ENCODE measurements at places on chromosomes 12 and 14.

- DNase-seq, result no peak
These were observed 132.7 kb downstream of the PAPOLA start for GRCh38 chr14:96634896-96635295.

- no peak for DNase-seq
These were observed 199.8 kb upstream of the RBM19 start for GRCh38 chr12:114165921-114166320.

DNA sequence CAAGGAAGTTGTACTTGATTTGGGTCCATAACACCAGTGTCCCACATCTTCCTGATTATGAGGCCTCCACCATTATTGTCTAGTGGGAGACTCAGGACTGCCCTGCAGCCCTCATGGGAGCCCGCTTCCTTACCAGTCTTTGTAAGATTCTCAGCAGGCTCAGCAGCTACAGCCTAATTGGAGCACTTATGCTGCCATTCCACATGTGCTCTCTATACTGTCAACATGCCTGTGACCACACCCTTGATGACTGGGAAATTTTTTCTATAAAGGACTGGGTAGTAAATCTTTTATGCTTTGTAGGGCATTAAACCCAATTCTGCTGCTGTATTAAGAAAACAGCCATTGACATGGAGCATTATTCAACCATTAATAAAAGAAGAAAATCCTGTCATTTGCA is 145.5 kb upstream of the IGF1 start:
- DNase-seq, result no peak

- no peak for DNase-seq
These were observed 206.9 kb upstream of the AMIGO2 start for GRCh38 chr12:47286676-47287075.

DNA sequence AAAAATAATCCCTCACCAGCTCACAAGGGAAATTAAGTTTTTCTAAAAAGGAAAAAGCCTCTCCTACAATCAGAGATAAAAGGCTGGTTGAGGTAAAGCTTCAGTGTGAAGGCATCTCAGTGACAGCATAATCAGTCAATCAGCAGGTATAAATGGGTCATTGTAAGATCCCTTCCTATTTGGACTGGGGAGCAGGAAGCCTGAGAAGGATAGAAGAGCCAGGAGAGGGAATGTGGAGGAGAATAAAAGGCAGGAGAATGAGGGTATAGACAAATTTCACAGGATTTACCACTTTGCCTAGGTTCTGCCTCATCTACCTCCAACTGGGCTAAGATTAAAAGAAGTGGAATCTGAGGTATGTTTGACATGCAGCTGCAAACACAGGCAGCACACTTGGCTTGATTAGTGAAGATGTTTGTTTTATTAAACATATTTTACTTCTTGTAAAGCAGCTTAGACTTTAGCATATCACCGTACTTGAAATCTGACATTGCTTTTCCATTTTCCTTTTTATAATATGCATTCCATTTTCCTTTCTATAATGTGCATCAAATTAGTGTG is 479.1 kb upstream of the USP15 start:
- DNase-seq, result no peak

Data from activated CD4-positive, alpha-beta T cell treated with anti-CD3 and anti-CD28 coated beads, Interleukin-2, Interleukin-6, amounts not matched to agents 100 ng/mL and 50 ng/mL, durations not matched to agents 16 hours and 8 hours (primary cell).